Cerebellar nuclear complex (tissue), 1 donor: ENCODE measurements at places on chromosomes 1 and 21.

DNA sequence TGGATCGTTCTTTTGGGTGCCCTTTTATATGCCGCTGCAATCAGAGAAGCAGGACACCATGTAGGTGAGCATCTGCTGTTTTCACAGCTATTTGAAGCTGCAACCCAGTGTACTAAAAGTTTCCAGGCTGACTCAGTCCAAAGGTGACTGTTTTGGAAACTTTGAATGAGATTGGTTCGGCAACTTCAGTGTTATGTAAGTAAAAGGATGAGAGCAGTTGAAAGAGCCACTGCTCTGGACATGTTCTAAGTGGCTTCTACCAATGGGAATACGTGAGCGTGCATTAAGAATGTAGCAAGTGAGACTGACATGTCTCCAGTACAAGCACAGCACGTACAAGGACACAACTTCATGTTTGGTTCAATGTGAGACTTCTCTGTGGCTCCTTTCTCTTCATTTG is 55.6 kb downstream of the DDR2 start:
- DNase-seq = no peak

DNA sequence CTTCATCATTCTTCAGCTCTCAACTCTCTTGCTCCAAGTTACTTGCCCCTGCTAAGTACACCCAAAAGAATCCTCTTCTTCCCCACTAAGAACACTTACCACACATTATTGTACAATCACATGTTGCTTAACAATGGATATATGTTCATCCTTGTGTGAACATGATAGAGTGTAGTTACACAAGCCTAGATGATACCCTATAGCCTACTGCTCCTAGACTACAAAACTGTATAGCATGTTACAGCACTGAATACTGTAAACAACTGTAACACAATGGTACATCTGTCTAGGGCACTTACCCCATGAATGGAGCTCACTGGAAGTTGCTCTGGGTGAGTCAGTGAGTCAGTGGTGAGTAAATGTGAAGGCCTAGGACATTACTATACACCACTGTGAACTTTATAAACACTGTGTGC is 77.4 kb downstream of the RERE start:
- no peak for DNase-seq

GRCh38 chr1:48200166-48200900 is 22.2 kb upstream of the SLC5A9 start:
- no peak for DNase-seq

DNA sequence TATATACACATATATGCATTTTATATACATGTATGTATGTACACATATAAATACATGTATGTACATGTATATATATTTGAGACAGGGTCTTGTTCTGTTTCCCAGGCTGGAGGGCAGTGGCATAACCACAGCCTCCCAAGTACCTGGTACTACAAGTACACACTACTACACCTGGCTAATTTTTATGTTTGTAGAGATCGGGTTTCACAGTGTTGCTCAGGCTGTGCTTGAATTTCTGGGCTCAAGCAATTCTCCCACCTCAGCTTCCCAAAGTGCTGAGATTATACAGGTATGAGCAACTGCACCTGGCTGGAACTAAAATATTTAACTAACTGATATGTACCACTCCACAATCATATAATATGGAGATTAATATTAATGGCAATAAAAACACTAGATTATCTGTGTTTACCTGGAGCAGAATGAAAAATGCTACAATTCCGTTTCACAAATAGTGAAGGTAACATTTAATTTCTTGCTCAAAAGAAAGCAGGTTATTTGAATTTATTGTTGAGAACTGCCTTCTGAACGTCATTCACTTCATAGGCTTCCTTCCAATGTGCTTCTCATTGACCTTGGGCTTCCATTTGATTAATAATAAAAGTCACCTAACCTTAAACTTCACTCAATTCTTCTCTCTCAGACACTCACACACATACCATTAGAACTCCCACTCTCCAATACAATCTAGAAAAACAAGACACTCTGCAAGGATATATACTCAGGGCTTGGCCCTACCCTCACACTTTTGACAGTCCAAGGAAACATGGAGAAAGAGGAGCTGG is 57.0 kb downstream of the PTGER3 start:
- no peak for DNase-seq

DNA sequence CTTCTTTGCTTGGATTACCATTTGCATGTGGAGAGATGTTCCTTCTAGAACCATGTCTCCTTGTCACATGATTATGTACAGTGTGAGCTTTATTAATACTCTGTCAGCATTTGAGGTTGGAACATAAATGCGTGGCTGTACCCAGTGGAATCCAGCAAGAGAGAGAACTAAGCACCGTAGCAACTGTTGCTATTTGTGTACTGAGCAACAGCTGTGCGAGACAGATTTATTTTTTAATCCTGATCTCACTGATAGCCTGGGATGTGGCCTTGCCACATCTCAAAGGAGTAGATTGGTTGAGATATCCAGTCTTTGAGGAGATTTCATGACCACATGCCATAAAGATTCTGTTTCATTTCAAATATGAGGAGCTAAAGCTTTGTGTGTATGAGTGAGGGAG is 43.4 kb downstream of the KIF1B start:
- DNase-seq = no peak

DNA sequence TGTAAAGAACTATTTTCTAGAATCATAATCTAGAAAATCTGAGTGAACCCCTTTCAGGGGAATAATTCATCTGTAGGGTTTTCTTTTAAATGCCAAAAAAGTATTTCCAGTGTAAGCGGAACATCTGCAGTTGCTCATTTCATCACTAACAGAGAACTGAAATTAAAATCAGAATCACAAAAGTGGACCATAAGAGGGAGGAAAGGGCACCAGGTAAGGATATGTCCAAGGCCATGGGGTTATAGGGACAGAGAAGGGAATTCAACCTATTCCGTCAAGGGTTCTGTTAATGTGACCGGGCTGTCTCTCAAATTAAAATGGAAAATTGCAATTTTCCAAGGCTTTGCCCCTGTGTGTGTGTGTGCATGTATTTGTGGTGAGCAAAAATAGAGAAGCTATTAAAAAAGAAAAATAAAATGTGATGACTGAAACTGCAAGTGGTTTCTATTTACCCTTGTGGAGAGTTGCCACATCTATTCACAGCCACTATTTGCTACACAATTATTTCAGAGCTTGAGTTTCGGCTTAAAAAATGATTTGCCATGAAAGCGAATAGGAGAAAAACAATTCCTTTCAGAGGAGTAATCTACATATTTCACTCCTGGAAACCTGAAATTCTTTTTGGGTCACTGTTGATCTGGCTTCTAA is 53.1 kb downstream of the APP start:
- DNase-seq = no peak

GRCh38 chr1:180540697-180541594 is 17.8 kb upstream of the OVAAL start:
- DNase-seq = no peak

DNA sequence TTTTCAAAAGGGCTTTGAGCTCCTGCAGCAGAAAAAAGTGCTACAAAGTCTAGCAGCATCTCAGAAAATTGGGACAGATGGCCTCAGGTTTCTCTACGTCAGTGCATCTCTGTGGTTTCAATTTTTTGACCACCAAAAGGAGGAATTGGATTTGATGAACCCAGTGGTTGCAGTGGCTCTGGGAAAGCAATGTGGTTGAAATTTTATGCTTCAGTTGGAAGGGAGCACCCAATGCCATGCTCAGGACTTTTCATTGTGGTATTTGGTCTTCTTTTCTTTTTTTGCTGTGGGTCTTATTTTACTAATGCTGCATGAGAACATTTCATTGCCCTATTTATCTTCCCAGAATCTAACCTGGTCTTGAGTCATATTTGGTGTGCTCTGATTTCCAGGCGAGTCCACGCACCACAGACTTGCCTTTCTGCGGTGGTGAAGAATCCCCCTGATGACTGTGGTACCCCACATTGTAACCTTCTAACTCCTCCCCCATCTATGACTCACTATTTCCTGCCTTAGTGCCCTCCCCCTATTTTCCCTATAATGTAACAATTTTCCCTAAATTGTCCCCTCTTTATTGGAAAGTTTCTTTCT is 56.7 kb downstream of the S1PR1 start:
- DNase-seq = no peak

DNA sequence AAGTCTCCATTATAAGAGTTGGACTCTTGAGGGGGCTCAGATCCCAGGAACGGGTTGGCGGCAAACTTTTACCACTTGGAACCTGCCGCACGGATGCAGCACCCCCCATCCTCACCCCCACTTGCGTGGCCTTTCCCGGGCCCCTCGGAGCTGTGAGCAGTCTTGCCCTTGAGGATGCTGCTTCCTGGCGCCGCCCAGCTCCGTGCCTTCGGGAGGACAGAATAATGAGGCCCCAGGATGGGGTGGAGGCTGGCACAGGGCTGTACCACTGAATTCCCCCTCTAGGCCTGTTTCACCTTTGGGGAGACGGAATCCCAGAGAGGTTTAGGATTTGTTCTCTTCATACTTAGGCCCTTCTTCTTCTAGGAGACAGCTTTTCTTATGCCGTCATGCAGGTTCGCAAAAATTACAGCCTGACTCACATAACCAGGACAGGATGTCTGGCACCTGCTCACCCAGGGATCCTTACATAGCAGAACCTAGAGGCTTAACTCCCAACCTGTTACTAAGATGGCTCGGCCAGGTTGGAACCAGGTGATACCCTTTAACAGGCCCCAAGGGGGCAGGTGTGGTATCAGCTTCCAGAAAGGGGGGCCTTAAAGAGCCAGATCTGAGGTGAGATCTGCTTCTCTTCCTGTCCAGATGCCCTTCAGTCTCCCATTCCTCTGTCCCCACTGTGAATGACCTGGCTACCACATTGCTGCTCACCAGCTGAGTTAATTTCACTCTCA is 1.5 kb downstream of the TRNP1 start:
- DNase-seq = no peak

DNA sequence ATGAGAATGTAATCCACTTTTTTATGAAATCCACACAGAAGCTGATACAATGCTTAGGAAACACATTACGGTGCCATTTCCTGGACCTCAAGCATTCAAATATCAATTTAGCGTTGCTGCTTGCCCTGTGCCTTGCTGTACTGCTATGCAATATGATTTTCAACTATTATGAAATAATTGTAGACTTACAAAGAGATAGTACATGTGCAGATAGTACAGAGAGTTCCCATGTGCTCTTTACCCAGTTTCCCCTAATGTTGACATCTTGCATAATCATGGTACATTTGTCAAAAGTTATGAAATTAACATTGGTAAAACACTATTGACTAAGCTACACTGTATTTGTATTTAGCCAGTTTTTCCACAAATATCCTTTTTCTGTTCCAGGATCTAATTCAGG is 37.7 kb upstream of the PTBP2 start:
- DNase-seq = no peak

DNA sequence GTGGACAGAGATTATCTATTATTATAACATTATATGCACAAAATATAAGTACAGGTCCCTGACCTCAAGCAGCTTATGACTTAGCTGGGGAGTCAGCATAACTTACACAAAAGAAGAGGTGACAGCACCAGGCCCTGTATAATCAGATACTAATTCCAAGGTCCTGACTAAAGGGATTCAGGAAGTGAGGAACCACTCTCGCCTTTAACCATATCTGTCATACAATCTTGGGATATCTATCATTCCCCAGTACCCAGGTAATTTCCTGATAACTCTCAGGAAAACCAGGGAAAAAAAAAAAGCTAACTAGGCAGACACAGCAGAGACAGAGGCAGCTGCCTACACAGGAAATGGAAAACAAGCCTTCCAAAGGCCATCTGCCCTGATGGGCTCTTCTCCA is 78.5 kb upstream of the CAMK1G start:
- DNase-seq = no peak

- no peak for DNase-seq
These were observed 6.5 kb upstream of the CDC20 start for GRCh38 chr1:43352351-43352705.

DNA sequence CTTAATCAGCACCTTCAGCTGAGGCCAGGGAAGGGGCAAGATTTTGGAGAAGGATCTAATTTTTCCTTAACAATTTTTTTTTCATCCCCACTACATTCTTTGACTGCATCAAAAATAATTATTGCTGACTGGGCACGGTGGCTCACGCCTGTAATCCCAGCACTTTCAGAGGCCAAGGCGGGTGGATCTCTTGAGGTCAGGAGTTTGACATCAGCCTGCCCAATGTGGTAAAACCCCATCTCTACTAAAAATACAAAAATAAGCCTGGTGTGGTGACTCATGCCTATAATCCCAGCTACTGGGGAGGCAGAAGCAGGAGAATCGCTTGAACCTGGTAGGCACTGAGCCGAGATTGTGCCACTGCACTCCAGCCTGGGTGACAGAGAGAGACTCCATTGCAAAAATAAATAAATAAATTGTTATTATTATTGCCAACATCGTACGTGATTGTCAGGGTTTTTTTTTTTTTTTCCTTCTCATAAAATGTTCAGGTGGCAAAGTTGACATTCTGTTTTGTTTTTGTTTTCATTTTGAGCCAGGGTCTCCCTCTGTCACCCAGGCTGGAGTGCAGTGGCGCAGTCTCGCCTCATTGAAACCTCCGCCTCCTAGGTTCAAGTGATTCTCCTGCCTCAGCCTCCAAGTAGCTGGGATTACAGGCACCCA is 37.3 kb upstream of the MORC3 start:
- no peak for DNase-seq

DNA sequence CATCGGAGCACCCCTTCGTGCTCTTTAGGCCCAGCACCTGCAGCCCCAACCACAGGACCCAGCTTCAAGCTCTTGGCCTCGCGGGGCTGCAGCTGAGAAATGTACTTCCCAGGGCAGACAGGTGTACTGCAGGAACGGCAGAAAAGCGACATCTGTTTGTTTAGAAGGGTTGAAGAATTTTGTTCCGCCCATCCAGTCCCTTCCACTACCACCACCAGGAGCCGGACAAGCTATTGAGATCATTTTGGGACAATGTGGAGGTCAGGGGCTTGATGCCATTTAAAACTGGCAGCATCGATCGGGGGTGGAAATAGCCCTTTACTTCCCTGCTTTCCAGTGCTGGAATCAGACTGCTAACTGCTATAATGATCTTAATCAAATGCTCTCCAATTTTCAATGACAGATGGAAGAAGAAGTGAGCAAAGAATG is 1.7 kb downstream of the SERTAD4 start:
- DNase-seq = no peak

GRCh38 chr1:201778279-201779065 is 50.5 kb upstream of the IPO9 start:
- DNase-seq = no peak

GRCh38 chr1:222749927-222750326 is 12.9 kb downstream of the FAM177B start:
- DNase-seq = no peak
